ENCODE measurements at places on chromosomes 5 and 9.

- no peak for DNase-seq
Observed at GRCh38 chr9:78934880-78935279, 636.9 kb upstream of the TLE4 start.

DNA sequence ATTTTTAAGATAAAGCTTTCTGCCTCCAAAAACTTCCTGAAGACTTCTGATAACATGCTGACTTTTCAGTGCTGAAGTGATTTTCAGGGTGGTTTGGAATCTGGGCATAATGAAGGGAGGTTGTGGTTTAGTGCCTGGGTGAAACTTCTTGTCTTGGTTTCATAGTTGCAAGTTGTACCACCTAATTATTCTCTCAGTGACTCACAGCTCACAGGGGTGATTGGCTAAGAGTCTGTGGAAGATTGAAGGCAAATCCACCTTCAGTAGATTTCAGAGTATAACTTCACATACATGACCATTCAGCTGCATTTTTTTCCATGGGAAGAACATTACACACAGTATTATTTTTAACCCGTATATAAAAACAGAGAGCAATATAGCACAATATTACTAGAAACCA, 199.9 kb downstream of the PTTG1 start:
- DNase-seq = no peak

DNA sequence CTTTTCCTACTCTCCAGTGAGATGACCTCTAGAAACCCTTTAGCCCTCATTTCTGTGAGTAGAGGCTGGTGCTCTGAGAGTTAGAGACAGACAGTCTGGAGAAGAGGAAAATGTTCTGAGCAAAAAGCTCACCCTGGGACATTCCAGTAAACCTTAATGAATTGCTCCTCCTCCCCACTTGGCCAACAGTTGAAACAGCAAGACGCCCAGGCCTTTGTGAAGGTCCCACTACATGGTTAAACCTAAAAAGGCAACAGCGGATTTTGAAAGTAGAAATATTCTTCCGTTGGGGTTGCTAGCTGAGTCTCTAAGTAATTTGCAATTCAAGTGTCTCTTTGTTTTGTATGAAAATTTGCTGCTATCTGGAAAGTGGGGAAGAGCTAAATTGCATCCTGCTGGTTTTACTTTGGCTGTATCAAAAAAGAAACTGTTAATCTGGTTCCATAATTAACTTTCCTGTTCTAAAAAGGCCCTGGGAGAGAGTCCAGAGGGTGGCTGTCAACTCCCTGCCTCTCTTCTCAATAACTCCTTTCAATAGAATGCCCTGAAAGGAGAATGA, 63.8 kb downstream of the ATP10B start:
- no peak for DNase-seq

- DNase-seq = no peak
Observed at GRCh38 chr5:31449174-31449573, 82.7 kb downstream of the DROSHA start.

- DNase-seq = no peak
Observed at GRCh38 chr5:13660072-13660471, 284.4 kb downstream of the DNAH5 start.

DNA sequence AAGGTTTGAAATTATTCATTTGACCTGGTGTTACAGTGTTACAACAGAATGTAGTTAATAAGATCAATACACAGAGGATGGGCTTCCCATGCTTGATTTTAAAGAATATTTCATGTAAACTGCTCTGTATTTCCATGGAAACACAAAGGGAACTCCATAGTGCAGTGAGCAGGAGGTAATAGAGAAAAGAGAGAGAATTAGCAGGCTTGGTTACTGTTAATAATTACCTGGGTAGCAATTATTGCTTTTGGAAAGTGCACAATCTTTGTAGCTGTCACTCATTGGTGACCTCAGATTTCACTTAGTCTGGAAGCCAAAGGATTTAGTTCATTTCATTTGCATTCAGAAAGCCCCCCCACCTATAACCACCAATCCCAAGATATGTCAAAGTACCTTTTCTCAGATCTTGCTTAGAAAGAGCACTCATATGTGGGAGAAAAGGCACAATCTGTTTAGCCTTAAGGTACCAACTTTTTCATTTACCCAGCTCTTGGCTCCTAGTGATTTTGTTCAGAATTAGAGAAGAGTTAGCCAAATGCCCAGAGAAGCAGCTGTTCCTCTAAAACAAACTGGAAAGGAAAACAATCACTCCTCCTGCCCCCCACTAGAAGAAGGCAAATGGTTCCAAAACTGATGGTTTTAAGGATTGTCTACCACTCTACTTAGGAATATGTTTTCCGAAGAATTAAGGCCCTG, 234.5 kb upstream of the SLC24A2 start:
- no peak for DNase-seq

GRCh38 chr5:139733698-139734538, 61.7 kb upstream of the PSD2 start:
- DNase-seq = no peak

GRCh38 chr5:60633341-60633740, 66.6 kb downstream of the DEPDC1B start:
- DNase-seq = no peak

- DNase-seq = no peak
Observed at GRCh38 chr9:18610956-18611355, 137.0 kb downstream of the ADAMTSL1 start.

Data from urinary bladder (tissue), 4 donors.